DMS79 (cell line): ENCODE measurements at places on chromosomes 11 and 22.

- no peak for DNase-seq
These were observed 96.5 kb downstream of the DSCAML1 start for GRCh38 chr11:117700551-117700950.

- no peak for DNase-seq
These were observed 24.4 kb upstream of the POLD3 start for GRCh38 chr11:74568028-74568427.

GRCh38 chr11:15636521-15637089, 521.9 kb downstream of the INSC start:
- DNase-seq, result no peak

- no peak for DNase-seq
These were observed 252.0 kb downstream of the AASDHPPT start for GRCh38 chr11:106329273-106330018.

DNA sequence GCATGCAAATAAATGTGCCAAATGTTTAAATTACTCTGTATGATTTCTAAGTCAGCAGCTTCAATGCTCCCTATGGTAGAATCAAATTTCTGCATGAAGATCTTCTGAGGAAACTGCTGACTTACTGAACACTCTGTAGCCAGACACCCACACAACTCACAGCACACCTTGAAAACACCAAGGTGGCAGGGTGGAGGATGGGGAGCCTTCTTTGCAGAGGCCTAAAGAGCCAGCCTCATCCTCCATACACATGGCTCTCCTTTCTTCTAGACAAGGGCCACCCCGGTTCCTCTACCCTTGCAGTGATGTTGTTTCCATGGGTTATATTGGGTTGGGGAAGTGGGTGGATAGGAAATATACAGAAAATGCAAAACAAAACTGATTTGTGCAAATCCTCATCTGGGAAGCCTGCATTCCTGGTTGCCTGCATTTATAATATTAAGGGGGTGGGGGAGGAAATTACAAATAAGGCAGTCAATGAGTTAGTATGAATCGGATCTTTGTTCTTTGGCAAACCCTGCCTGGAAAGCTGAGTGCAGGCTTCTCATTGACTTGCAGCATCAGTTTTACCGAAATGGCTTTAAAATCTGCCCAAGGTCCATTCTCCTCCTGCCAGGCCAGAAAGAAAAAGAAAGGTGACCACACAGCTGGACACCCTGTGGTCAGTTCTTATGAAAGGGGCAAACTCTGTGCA, 15.8 kb upstream of the ETS1 start:
- DNase-seq, result no peak

DNA sequence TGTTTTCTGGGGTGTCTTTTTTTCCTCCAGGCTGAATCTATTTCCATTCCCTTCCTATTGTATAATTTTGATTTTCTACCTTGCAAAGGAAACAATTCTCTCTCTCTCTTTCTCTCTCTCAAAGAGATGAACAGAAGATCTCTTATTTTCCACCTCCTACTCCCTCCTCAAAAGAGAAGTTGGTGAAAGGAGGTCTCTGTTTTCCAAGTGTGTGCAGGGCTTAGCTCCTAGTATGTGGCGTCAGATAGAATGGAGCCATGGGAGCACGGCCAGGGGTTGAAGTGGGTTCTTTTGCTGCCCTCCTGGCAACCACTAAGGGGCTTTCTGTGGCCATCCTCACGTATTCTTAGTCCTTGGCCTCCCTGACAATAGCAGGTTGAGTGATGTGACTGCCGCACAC, 480 bp downstream of the TRIM34 start:
- no peak for DNase-seq

DNA sequence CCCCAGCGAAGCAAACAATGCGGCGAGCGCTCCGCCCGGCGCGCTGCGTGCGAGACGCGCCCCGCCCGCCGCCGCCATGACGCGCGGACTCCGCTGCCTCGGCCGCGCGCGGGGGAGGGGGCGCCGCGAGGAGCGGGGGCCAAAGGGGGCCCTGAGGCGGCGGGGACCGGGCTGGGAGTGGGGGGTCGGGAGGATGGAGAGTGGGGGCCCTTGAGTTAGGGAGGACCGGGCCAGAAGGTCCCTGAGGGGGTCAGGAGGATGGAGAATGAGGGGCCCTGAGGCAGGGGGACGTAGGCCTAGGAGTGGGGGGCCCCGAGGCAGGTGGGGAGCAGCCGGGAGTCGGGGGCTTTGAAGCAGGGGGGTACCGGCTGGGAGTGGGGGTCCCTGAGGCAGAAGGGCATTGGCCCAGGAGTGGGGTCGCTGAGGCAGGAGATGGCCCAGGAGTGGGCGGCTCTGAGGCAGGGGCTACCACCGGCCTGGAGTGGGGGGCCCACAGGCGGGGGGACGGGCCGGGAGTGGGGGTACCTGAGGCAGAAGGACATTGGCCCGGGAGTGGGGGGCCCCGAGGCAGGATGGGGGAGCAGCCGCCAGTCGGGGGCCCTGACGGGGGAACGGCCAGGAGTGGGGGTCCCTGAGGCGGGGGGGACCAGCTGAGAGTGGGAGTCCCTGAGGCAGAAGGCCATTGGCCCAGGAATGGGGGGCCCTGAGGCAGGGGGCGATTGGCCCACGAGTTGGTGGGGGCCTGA, at the start of gene BRD1:
BRD1 (minus strand) TSS at position 21 of the 746 bp plus-strand sequence. CDS start 3,556 bp downstream, outside the sequence.
- no peak for DNase-seq

DNA sequence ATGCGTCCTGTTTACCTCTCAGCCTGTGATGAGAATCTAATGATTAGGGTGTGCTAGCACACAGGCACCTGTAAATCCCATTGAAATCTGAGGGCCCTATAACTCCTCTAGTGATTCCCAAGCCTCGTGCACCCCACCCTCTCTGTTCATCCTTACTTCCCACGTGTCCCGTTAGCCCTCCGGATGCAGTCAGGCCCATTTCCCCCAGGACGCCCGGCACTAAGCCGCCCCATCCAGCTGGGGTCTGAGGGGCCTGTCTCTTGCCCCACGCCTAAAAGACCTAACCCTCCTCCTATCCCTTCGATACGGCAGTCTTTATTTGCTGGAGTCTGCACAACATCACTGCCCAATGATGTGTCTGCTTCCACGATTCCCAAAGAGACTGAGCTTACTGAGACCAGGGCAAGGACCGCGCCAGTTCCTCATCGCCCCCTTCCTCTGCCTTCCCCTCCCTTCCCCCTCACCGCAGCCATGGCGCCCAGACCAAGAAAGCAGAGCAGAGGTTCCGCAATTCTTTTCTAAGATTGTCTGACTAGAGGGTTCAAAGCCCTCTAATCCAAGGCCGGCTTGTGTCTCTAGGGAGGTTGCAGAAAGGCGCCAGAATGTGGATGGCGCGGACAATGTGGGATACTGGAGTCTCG, 1.1 kb upstream of the FADS2 start:
- peak; percentile 50 for DNase-seq

GRCh38 chr22:23686416-23687024, 4.3 kb upstream of the RGL4 start:
- no peak for DNase-seq

GRCh38 chr11:10486161-10486840, 31.2 kb downstream of the AMPD3 start:
- no peak for DNase-seq

GRCh38 chr11:30789270-30789669, 203.1 kb upstream of the MPPED2 start:
- no peak for DNase-seq
